ENCODE measurements at places on chromosomes 2 and 18.

DNA sequence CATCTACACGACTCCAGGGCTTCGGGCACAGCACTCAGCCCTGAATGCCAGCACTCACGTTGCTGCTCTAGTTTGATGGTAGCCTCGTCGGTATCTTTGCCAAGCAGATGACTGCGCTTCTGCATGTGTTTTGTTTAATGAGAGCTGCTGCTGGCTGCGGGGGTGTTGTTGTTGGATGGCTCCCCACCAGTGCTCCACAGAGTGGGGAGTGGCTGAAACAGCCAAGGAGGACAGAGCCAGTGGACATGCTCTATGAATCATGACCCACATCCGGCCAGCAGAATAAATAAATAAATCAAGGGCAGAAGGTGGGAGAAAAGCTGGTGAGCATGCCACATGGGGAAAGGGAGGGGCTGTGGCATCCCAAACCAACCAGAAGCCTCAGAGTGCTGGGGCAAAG is 131.2 kb upstream of the SOX11 start:
- no peak for DNase-seq

- DNase-seq: no peak
These were observed 34.3 kb downstream of the XDH start for GRCh38 chr2:31380243-31380642.

- DNase-seq: no peak
These were observed 19.8 kb downstream of the FAM171B start for GRCh38 chr2:186713691-186714090.

- no peak for DNase-seq
These were observed 813.3 kb downstream of the DCC start for GRCh38 chr18:53153281-53153680.

DNA sequence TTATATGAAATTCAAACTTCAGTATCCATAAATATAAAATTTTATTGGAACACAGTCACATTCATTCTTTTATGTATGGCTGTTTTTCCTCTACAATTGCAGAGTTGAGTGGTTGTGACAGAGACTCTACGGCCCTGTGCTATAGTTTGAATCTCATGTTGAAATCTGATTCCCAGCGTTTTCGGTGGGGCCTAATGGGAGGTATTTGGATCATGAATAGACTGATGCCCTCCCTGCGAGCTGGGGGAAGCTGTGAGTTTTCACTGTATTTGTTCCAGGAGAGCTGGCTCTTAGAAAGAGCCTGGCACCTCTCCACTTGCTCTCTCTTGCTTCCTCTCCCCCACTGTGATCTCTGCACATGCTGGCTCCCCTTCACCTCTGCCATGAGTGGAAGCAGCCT is 1.7 kb downstream of the PFN4 start:
- DNase-seq: no peak

DNA sequence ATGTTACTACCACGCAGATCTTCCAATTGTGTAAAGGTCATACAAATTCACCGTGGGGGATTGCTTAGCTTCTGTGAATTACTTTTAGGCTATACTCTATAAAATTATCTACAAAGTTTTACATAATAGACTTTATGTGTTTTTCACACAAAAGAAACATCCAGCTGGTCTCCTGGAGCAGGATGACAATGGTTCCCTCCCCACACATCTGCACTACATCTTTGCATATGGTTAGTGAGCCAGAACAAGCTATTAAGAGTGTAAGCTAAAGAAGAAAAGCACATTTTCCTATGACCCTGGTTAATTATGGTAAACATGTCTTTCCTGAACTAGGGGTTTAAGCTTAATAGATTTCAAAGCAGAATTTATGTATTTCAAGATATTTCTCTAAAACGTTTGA is 295.1 kb downstream of the ASXL3 start:
- no peak for DNase-seq

GRCh38 chr2:64369706-64370105 is 84.3 kb upstream of the LGALSL start:
- no peak for DNase-seq

DNA sequence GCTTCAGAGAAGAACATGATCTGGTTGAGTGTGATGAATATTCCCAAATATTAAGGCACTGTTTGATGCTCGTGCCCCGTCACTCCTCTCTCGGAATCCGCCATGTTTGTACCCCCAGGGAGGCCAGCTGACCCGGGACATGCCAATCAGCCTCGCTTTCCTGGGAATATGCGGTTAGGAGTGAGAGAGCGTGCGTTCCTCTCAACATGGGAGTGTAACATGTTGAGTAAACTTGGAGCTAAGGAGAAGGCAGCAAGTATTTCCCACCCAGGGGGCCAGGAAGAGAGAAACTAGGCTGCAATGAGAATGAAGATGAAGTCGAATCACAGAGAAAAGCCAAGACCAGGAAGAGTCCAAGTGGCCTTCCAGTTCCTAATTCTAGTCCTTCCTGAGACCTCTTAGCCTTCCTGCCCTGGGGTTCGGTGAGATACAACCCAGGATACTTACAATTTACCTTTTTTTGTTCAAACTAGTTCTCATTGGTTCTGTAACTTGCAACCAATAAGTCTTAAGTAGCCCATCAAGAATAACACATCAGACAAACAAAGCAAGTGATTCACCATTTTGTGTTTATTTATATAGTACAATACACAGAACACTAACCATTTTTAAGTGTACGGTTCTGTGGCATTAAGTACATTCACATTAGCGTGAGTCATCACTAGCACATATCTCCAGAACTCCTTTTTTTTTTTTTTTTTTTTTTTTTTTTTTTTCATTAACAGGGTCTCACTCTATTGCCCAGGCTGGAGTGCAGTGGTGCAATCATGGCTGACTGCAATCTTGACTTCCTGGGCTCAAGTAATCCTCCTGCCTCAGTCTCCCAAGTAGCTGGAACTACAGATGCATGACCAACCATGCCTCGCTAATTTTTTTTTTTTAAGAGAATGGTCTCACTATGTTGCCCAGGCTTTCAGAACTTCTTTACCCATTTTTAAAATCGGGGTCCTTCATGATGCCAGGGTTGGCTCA is 36.4 kb upstream of the SLC1A4 start:
- DNase-seq: no peak

- DNase-seq: no peak
These were observed 230.4 kb upstream of the COPS8 start for GRCh38 chr2:236855176-236855865.
